ENCODE measurements at places on chromosomes 5 and 9. TPM values are rescaled to one million over a fixed set of nuclear protein-coding genes. Genes with fewer than 3 reads are reported as not detected.

DNA sequence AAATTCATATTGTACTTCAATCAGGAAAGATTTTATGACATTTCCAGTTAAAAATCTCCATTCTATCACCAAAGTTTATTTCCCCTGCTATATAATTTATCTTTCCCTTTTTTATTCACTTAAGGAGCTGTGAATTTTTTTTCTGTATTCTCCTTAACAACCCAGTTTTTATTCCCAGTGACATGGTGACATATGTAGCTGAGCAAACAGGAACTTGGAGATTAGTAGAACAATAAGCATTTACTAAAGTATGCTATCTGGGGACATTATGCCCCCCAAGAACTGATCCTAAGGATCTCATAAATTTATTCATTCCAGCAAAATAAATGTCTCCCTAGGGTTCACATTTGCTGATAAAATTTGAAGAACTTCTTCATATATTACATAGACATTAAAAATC lies 1044.0 kb upstream of the CDH6 start:
- DNase-seq = no peak
- H3K36me3 ChIP-seq = no peaks in the 10 kb centered on the region
- no peaks in the 10 kb centered on the region for H3K27me3 ChIP-seq
- no peaks in the 10 kb centered on the region for H3K4me1 ChIP-seq
- no peak overlapping the region for H3K4me3 ChIP-seq

DNA sequence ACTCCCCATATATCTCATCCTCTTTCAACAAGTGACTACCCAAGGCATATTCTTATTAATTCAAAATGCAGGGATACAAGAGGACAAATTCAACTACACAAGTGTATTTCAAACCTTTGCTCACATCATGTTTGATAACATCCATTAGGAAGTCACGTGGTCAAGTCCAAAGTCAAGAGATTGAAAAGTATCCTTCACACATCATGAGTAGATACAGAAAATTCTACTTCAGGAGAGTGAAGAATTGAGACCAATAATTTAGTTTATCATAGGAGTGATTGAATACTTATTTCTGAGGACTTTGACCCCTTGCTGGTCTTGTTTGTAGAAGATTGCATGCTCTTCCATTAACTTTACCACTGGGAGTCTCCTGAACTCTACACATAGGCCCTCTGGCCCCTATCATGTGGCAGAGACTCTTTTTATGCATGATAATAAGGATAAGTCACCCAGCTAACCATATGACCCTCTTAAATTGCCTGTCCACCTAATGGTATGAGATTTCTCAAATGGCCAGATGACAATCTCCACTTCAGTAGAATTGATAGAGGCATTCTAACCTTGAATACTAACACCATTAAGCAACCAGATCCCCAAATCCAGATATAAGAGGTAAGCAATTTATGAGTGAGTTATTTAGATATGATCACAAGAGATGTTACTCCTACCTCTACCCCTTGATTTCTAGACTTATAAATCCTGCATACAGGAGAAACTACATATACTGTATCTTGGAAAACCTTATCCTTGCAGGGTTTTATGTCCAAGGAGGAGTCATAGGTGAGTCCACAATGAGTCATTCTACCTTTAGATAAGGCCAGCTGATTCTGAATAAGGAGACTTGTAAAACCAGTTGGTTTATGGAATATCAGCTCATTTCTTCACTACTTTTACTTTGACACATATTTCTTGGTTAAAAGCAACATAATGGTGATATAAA lies 26.6 kb upstream of the SLC46A2 start:
- no peaks in the 10 kb centered on the region for H3K27me3 ChIP-seq
- DNase-seq = no peak
- no peaks in the 10 kb centered on the region for H3K4me1 ChIP-seq
- no peak overlapping the region for H3K4me3 ChIP-seq

Gene IFNE
- not detected for total RNA-seq

Gene FAM120AOS
- total RNA-seq = 45.6 TPM

Gene CXCL14
- not detected for total RNA-seq

Gene ADAMTS6
- total RNA-seq = 2.6 TPM

- H3K4me3 ChIP-seq = no peak overlapping the region
- no peaks in the 10 kb centered on the region for H3K36me3 ChIP-seq
- no peak overlapping the region for H3K27ac ChIP-seq
- H3K4me1 ChIP-seq = no peaks in the 10 kb centered on the region
Measured at GRCh38 chr5:82163452-82164175, 114.5 kb downstream of the RPS23 start.

GRCh38 chr5:100252944-100253343 lies 282.2 kb upstream of the FAM174A start:
- no peaks in the 10 kb centered on the region for H3K27me3 ChIP-seq
- no peak for DNase-seq
- no peaks in the 10 kb centered on the region for H3K36me3 ChIP-seq
- H3K27ac ChIP-seq = no peak overlapping the region
